ENCODE measurements at places on chromosomes 5 and 9.

DNA sequence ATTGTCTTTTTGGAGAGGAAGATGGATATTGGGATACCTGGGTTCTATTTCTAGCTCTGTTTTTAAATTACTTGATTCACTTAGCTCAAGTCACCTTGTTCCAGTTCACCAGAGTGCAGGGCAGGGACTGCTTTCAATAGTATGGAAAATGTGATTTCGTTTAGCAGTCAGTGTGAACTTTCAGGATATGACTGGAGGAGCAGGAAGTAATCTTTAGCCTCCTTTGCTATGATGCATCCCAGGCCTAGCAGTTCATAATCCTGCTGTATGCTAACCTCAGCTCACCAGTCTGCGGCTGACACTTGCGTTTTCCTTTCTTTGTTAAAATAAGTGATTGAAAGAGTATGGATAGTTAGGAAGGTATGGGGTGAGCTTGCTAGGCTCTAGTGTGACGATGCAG, 169.7 kb downstream of the ARHGAP26 start:
- peaks cover 10% of the 10 kb centered on the region for H3K4me1 ChIP-seq
- no peaks in the 10 kb centered on the region for H3K27me3 ChIP-seq
- H3K36me3 ChIP-seq = peaks cover 6% of the 10 kb centered on the region
- DNase-seq = no peak

GRCh38 chr5:119537704-119538103, 85.4 kb downstream of the HSD17B4 start:
- peaks cover 10% of the 10 kb centered on the region for H3K36me3 ChIP-seq
- no peak overlapping the region for H3K27ac ChIP-seq
- H3K4me3 ChIP-seq = no peak overlapping the region
- DNase-seq = no peak
- H3K27me3 ChIP-seq = no peaks in the 10 kb centered on the region

GRCh38 chr5:69454460-69455249, 37.9 kb upstream of the OCLN start:
- no peak overlapping the region for H3K27ac ChIP-seq
- no peaks in the 10 kb centered on the region for H3K4me1 ChIP-seq
- H3K36me3 ChIP-seq = no peaks in the 10 kb centered on the region
- no peaks in the 10 kb centered on the region for H3K27me3 ChIP-seq
- no peak overlapping the region for H3K4me3 ChIP-seq
- no peak for DNase-seq

DNA sequence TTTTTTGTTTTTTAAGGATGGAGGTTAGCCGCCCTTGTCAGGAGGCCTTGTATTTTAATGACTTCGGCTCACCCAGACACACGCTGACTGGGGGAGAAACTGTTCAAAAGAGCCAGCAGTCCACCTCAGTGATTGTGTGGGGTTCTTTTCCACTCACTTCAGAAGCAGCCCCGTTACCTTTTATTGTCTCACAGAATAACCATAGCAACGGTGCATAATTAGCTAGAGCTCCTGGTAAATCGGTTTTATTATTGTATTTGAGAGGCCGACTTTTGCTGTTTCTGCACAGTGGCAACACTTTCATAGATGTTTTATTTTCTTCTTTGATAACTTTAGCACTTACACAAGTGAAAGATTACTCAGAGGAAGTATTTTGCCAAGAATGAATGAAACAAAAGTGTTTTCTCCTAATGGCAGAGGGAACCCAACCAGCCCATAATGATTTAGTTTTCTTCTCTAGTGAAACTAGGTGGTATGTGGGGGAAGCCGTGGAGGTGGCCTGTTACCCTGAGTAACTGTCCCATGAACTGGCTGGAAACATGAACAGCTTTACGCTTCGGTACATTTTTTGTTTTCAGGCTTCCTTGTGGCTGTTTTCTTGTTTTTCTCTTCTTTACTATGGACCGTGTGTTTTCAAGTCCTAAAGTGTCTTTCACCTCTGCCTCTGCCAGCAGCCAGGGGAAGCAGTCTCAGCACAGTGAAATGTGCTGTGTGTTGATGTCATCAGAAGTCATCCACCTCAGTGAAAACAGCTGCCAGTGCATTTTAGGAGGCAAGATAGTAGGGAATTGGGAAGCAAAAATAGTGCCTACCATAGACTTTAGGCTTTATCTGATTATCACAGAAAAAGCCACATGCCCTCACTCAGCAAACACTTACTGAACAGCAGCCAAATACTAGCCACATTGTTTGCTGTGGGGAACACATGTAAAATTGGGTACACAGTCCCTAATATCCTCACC, 414.7 kb downstream of the KDM4C start:
- no peaks in the 10 kb centered on the region for H3K27me3 ChIP-seq
- DNase-seq = no peak
- peaks cover 46% of the 10 kb centered on the region for H3K36me3 ChIP-seq
- H3K4me3 ChIP-seq = no peak overlapping the region
- no peak overlapping the region for H3K27ac ChIP-seq

GRCh38 chr5:89440670-89441069, 557.7 kb upstream of the MEF2C start:
- no peaks in the 10 kb centered on the region for H3K36me3 ChIP-seq
- H3K27me3 ChIP-seq = no peaks in the 10 kb centered on the region
- H3K27ac ChIP-seq = no peak overlapping the region
- H3K4me1 ChIP-seq = no peaks in the 10 kb centered on the region
- H3K4me3 ChIP-seq = no peak overlapping the region

GRCh38 chr9:128771094-128771721, 519 bp downstream of the ZER1 start:
- peaks cover 23% of the 10 kb centered on the region for H3K4me1 ChIP-seq
- no peak for DNase-seq
- peaks cover 10% of the 10 kb centered on the region for H3K27me3 ChIP-seq
- peak overlapping the region; percentile 98 for H3K27ac ChIP-seq
- peaks cover 3% of the 10 kb centered on the region for H3K36me3 ChIP-seq
- H3K4me3 ChIP-seq = peak overlapping the region; percentile 89

DNA sequence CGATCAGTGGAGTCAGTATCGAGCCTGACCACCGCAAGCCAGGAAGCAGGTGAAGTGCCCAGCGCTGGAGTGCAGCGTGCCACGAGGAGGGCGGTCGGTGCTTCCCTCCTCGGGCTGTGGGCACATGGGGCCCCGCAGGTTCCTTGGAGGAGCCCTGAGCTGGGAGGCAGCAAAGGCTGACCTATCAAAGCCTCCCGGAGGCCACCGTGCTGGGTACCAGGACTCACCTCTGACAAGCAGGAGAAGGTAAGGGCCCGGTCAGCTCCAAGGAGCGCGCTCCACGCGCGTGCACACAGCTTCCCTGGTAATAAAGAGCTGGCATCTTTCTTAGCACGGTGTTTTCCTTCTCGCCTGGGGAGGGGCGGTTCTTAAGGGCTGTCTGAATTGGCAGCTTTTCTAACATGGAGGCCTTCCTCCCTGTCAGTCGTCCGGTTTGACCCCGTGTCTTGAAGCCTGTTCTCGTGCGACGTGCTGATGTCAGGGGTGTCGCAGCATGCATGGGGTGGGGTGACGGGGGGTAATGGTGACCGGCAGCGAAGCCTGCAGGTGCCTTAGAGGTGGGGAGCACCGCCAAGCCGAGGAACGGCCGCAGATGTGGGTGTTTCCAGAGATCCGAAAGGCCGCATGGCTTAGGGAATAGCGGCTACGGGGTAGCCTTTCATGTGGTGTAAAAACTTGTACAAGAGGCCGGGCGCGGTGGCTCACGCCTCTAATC, 13.1 kb downstream of the PMPCA start:
- H3K27ac ChIP-seq = no peak overlapping the region
- H3K4me1 ChIP-seq = no peaks in the 10 kb centered on the region
- H3K27me3 ChIP-seq = no peaks in the 10 kb centered on the region
- H3K4me3 ChIP-seq = no peak overlapping the region
- peaks cover 23% of the 10 kb centered on the region for H3K36me3 ChIP-seq

DNA sequence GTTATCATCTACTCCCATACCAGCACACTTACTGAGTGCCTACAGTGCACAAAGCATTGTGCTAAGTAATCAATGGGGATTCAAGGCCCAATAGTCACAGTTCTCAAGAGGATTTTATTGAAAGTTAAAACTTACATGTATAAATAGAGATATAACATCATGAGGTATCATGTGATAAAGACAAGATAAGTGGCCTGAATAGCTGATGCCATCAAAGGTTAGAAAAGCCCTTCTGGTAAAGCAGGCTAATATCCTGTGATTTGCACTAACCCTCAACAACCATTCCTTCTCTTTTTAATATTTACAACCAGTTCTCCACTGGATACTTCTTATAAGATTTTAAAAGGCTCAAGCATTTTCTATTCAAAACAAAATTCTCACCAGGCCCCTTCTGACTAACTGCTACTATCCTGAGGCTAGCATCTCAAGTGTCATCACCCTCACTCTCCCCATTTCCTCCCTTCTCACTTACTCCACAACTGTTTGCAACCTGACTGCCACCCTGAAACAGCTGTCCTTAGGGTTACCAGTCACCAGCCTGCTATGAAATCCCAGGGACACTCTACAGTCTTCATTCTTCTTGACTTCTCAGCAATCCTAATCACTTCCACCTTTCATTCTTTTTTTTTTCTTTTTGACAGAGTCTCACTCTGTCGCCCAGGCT, 377.9 kb downstream of the ENC1 start:
- H3K27ac ChIP-seq = no peak overlapping the region
- no peak for DNase-seq
- no peaks in the 10 kb centered on the region for H3K4me1 ChIP-seq

DNA sequence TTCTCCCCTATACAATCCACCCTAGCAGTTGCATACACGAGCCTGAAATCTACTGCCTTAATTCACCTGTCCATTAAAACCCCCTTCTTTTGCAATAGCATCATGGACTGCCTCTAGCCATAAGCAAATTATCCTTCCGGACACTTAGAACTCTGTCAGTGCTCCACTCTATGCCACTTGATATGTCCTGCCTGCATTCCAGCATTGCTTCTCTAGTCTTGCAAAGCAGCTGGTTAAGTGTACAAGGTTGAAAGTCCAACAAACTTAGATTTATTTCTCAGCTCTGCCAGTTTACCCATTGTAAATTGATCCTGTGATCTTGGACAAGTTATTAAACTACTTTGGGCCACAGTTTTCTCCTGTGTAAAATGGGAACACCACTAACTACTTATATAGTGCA, 197.9 kb downstream of the EPB41L4A start:
- H3K27ac ChIP-seq = no peak overlapping the region
- DNase-seq = no peak
- no peak overlapping the region for H3K4me3 ChIP-seq
- no peaks in the 10 kb centered on the region for H3K4me1 ChIP-seq

DNA sequence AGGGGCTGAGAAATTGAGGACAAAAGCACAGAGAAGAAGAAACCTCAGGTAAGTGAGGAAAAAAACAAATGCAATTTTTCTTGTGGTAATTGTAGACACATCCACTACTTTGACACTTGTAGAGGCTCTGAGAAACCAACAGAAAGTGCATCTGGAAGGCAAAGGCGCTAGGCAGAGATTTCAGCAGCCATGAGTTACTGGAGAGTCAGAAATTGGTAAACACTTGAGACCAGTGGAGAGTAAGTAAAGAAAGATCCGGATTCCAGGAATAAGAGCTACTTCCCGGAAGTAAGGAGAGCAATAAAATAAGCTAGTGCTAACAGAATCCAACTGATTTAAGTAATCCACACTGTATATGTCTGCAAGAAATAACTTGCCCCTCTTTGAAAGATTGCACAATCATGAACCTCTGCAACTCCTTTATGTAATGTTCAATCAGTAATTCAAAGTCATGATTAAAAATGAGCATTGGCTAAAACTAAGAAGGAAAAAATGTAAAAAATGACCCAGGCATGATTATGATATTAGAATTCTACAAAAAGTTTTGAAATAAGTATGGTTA, 382.1 kb downstream of the CDH18 start:
- no peak overlapping the region for H3K4me3 ChIP-seq
- no peak overlapping the region for H3K27ac ChIP-seq
- no peaks in the 10 kb centered on the region for H3K4me1 ChIP-seq
- H3K36me3 ChIP-seq = no peaks in the 10 kb centered on the region

DNA sequence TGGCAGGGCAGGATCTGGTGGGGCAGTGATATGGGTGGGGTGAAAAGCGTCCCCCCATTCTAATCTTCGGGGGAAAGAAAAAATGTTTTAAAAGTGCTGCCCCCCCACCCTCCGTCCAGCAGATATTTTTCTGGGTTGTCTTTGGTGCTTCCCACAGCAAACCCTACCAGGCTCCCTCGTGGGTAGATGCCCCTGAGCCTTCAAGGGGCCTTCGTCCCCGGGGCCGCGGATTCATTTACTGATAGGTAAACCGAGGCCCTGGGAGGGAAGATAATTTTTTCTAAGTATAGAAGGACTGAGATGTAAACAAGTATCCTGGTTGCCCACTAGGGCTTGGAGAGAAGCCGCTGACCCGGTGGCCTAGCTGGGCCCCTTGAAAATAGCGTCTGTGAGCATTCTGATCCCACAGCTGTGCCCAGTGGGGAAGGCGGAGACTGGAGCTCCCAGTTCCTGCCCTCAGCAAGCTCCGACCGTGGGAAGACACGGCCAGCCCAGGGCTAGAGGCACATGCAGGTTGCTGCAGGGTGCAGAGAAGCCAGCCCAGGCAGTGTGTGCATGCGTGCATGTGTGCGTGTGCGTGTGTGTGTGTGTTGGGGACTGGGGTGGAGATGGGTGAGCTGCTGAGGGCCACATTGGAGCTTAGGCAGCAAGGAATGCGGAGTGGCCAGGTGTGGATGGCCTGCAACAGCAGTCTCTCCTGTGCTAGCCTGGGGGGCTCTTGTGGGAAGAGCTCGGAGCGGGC, 6.0 kb upstream of the RXRA start:
- H3K27ac ChIP-seq = peak overlapping the region; percentile 25
- no peak overlapping the region for H3K4me3 ChIP-seq
- no peaks in the 10 kb centered on the region for H3K36me3 ChIP-seq
- DNase-seq = no peak
- H3K4me1 ChIP-seq = peaks cover 2% of the 10 kb centered on the region

- no peaks in the 10 kb centered on the region for H3K27me3 ChIP-seq
- DNase-seq = no peak
- no peak overlapping the region for H3K4me3 ChIP-seq
- no peaks in the 10 kb centered on the region for H3K4me1 ChIP-seq
- peaks cover 5% of the 10 kb centered on the region for H3K36me3 ChIP-seq
- no peak overlapping the region for H3K27ac ChIP-seq
Observed at GRCh38 chr9:5479994-5480694, 29.8 kb downstream of the CD274 start.

DNA sequence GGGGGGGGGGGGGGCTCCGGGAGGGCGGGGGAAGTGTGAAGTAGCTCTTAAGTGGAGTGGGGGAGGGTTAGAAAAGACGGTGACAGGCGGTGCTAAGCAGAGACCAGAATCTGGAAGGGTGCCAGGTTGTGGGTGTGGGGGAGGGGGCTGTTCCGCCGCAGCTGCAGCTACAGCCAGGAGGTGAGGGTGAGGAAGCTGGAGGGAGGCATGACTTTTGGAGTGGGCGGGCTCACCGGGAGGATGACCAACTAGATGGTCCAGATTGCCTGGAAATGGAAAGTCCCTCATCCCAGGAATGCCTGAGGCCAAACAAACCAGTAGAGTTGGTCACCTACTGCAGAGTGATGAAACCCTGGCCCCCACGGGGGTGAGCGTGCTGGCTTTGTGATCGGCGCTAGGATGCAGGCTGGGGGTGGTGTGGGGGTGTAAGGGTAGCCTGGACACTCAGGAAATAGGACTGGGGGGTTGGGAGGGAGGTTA, 158.1 kb upstream of the SHB start:
- peak; percentile 78 for DNase-seq
- peak overlapping the region; percentile 59 for H3K4me3 ChIP-seq
- peak overlapping the region; percentile 69 for H3K27ac ChIP-seq

- no peak overlapping the region for H3K4me3 ChIP-seq
Observed at GRCh38 chr9:36323926-36324325, 65.7 kb upstream of the GNE start.
